ENCODE measurements at places on chromosomes 1 and 21.

DNA sequence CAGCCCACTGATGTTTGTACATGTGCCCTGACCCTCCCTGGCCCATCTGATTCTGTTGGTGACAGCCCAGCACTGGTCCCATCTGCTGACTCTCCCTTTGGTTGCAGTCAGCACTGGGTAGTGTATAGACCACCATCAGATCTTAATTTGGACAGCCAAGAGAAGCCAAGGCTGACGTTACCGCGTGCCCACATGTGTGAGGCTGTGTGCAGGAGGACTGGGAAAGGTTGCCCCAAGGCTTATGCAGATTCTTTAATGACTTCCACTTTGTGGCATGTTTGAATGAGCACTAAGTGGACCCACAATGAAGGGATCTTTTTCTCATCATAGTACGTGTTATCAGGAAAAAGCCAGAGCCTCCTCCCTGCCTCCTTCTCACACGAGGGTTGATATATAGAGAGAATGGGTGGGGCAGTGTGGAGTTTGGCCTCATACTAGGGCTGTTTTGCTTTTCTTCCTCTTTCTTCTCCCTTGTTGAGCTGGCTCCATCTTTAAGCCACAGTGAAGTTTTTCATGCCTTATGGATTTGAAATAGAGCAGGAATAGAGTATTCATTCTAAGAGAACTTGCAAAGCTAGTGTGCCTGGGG lies 93.5 kb downstream of the NAV1 start:
- DNase-seq, result no peak

GRCh38 chr1:232456714-232457113 lies 173.2 kb downstream of the SIPA1L2 start:
- DNase-seq, result no peak

GRCh38 chr1:72137656-72138055 lies 144.7 kb downstream of the NEGR1 start:
- no peak for DNase-seq

DNA sequence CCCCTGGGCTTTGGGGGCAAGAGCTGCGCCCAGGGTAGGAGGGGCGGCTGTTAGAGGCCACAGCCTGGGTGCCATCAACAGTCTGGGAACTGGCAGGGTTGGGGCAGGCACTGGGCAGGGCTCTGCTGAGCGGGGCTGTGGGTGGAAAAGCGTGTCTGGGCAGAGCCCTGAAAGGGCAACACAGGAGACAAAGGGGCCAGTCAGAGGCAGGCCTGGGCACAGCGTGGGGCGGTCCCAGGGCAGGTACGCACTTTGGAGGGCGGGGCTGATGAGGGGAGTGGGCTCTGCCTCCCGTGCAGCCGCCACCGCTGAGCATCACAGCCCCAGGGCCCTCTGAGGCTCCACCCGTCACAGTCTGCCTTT lies 13.9 kb downstream of the CELSR2 start:
- no peak for DNase-seq

GRCh38 chr1:28538286-28538685 lies 14.6 kb upstream of the TRNAU1AP start:
- DNase-seq, result no peak

All from SHP77 treated with DMSO at 0.1 percent for 48 hours (cell line).